ENCODE measurements at places on chromosomes 5 and 9.

GRCh38 chr5:116632890-116633289 lies 58.3 kb upstream of the SEMA6A start:
- DNase-seq, result no peak

GRCh38 chr5:82332064-82332855 lies 54.1 kb upstream of the RPS23 start:
- no peak for DNase-seq

GRCh38 chr5:103333376-103333775 lies 74.8 kb downstream of the MACIR start:
- no peak for DNase-seq

DNA sequence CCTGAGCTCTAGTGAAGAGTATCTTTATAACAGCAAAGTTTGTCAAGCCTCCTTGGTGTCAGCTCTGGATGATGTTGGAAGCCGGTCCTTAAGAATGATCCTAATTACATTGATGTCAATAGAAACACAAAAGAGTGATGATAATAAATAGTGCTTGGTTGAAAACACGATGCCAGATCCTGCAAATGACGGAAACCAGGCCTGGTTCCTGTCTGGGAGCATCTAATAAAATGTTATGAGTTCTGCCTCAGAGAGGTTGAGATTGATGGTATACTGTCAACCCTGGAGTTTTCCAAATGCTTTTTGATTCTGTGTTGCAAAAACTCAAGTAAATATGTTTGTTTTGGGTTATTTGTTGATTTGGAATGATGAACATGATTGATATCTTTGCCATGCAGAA lies 23.3 kb downstream of the HMHB1 start:
- no peak for DNase-seq

DNA sequence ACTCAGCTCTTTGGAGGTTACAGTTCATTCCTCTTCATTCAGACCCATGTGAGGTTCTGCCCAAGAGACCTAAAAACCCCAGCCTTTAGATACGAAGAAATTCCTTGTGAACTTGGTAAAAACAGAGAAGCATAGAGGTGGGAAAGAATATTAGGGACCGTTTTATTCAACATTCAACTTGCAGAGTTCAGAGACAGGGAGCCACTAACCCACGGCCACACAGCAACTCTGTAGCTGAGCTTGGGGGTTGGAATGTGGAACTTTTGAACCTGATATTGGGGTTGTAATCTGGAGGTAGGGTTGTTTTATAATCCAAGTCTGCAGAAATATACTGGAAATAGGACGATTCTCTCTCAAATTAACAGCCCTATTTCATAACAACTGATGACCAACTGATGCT lies 10.8 kb upstream of the BOD1 start:
- no peak for DNase-seq

DNA sequence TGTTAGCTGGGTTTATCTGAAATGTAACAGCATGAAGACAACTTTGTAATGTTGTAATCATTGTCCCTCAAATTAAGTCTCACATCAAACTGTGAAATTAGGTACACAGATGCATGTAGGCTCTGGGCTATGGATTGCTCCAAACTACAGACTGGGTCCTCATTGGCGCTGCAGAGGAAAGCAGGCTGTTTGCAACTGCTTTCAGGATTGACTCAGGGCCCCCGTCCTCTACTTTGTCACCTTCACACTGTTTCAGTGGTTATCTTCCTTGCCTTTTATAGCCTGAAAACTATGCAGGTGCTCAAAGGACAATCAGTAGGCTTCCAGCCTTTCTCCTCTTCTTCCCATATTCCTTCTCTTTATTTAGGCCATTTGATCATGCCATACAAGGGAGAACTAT lies 18.0 kb downstream of the GRAMD2B start:
- DNase-seq, result no peak

DNA sequence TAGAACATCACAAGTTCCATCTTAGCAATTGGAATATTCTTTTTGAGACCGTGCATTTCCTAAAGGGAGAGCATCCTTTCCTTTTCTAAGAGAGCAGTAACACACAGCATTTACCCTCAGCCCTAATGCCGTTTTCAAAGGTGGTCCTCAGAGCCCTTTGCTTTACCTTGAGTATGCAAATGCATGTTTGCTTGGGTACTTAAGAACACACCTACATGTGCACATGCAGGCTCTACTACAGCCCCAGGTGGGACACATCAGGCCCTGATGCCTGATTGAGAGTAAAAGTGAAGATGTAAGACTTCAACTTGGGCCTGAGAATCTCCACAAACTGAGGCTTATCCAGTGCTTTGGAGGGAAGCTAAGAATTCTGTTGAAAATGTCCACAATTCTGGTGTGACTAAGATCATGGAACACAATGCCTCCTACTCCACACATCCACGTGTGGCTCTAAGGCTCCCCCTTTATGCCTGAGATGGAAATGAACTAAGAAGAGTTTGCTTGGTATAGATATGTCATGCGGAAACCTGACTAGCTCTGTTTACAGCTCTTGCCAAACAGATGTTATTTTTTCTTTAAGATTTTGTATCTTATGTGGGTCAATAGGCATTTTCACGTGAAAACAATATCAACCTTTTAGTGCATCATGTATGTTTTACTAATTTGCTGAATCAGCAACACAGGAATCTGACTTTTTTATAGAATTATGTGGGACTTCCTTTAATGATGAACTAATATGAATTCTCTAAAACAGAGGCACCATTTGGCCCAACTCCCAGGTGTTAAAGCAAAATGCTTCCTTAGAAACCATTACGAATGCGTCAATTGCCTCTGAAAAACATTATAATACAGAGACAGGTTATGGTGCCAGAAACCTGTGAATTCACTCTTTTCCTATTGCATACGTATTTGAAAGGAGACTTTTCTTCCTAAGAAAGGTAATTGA lies 48.9 kb upstream of the SLC2A8 start:
- DNase-seq, result peak; percentile 22

- no peak for DNase-seq
Measured at GRCh38 chr5:120510994-120511686, 47.0 kb downstream of the PRR16 start.

DNA sequence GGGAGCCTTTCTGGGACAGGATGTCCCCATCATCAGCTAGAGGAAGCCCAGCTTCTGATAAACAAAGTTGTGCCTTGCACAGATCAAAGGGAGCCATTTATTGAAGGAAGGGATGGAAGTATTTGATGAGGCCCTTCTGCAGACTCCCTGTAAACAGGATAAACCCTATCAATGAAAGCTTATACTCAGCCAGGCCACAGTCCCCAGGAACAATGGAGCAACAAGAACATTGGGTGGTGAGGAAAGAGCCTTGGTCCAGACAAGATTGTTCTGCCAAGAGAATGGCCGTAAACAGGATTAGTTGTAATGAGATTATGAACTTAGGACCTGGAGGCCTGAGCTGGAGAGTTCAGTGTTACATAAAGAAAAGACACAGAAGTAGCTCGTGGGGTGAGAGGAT lies 40.5 kb upstream of the LIFR start:
- DNase-seq, result no peak

DNA sequence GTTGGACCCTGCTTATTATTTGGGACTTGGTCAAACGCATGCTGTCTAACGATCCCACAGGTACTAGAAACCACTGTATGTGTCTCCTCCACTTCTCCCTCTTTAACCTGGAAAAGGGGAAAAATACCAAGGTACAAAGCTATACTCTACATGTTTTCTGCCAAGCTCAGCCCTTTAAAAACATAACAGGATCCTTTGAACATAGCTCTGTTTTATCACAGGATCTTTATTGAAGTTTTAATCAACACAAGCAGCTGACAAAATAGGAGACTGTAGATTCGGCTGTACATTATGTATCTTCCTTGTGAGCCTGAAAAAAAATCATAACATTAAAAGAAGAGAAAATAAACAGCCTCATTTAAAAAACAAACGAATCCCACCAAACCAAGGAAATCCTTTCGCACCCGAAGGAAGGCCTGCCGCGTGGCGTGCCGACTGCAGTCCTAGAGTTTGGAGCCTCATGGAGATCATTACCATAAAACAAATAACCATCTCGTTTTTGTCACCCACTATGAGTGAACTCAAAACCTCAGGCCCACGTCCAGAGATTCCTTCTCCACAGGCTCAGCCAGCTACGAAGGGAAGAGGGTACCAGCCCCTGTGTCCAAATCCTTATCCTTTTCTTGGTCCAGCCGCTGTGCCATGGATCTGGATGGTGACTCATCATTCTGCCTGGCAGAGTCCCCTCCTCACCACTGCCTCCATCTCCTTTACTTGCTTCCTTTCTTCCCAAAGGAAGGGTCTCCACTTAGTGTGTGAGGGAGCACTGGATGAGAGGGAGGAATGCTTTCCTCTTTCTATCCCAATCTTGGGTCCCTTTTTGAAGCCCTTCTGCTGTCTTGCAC lies 651.1 kb downstream of the CCDC171 start:
- DNase-seq, result no peak

DNA sequence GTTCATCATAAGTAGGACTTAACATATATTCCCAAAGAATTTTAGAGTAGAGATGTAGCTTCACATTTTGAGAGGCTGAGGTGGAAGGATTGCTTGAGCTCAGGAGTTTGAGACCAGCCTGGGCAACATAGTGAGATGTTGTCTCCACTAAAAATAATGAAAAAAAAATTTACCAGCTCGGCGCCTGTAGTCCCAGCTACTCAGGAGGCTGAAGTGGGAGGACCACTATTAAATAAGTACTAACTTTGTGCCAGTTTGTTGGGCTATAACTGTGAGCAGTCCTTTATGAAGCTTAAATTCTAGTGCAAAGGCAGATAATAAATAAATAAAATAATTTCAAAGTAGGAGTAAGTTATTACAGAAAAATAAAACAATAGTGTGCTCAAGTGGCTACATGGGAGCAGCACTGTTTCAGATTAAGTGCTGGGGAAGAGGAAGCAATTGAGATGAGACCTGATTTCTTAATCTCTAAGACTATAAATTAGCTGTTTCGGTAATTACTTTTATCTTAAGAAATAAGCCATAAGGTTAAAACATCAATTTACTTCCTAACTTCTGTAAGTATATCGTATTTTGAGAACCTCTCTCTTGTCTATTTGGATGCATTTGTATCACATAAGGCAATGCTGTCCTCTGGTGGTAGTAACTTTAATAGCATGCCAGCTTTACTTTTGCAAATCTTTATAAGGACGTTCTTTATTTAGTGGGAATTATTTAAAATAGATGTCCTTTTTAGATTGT lies 98.9 kb downstream of the CSNK1G3 start:
- peak; percentile 60 for DNase-seq

- DNase-seq, result no peak
Measured at GRCh38 chr9:8221462-8221861, 421.9 kb upstream of the DMAC1 start.

GRCh38 chr5:116418774-116419173 lies 155.8 kb downstream of the SEMA6A start:
- no peak for DNase-seq

- DNase-seq, result no peak
Measured at GRCh38 chr5:30930736-30931135, 262.8 kb upstream of the CDH6 start.

- DNase-seq, result no peak
Measured at GRCh38 chr9:109894921-109895758, 115.1 kb downstream of the PALM2AKAP2 start.

DNA sequence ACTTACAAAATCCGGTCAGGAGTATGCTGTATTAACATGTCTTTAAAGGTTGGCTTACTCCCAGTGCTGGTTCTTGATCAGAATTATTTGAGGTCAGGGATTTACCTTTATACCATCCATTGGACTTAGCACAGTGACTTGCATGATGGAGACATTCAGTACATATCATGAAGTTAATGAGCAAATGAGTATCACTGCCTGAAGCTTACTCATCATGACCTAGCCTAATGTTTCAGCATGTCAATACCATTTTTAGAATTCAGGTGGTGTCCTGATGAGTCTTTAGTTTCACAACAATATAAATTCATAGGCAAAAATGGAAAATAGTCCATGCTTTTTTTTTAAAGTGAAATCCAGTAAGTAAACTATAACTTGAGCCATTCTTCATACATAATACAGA lies 226.0 kb upstream of the C9orf72 start:
- no peak for DNase-seq

GRCh38 chr5:44532981-44533380 lies 143.8 kb upstream of the FGF10 start:
- DNase-seq, result no peak

DNA sequence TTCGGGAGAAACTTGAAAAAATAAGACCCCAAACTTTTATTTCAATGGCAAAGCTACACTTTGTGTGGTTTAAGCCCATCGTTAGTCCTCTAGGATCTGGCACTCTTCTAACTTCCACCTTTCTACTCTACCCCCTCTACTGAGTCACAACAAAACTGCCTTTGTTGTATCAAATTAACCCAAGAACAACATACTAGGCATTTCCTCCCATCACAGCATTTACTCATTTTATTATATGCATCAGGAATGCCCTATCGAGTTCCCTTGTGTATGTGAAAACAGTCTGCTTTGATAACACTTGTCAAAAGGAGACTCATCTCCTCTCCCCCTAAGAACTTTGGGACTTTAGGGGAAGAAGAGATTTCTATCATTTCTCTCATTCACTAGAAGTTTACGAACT lies 158.9 kb upstream of the FREM1 start:
- DNase-seq, result no peak

GRCh38 chr5:53037141-53037859 lies 48.1 kb downstream of the ITGA2 start:
- no peak for DNase-seq

DNA sequence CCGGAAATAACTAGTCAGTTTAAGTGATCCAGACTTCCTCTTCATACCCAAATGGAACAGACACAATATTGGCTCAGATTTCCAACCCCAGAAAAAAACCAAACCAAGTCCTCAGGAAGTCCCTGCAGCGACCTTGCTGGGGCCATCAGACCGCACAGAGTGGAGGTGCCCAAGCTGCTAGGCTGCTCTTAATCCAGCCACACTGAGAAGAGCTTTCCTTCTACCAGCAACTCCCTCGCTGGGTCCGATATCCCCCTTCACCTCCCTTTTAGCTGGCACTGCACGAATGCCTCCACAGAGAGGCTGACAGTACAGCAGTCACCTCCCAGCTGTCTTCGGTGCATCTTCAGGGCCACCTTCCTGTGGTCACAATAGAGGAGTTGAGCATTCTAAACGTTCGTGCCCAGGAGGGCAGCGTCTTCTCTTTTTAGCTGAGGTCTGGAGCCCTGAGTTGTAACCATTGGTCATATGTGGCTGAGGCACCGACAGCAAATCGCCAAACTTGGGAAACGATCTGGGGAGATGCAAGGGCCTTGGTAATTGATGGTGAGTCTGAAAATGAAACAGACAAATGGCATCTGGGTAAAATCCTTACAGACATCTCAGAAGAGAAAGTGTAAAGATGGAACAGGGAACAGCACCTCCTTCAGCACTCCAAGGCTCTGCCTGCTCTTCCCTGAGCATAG lies 5.7 kb downstream of the NAIF1 start:
- DNase-seq, result no peak

DNA sequence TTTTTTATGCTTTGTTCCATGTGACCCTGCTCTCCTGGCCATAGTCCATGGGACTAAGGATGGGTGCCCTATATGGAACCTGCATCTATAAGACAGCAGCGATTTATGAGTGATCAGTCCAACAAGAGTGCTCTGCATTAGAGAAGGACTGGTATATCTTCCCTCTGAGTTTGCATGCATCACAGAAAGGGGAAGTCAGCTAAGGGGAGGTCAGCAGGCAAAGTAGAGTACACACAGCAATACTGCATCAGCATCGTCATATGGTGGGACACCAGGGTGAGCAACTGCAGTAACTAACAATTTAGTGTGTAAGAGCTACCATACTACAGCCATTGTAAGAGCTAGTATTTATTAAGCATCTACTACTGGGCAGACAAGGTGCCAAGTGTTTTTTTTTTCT lies 311.3 kb downstream of the NDUFS4 start:
- DNase-seq, result no peak
